Stimulated activated naive CD4-positive, alpha-beta T cell (primary cell): ENCODE measurements at places on chromosomes 16 and 17.

GRCh38 chr16:18969855-18970240 is 13.9 kb upstream of the TMC7 start:
- DNase-seq, result no peak

DNA sequence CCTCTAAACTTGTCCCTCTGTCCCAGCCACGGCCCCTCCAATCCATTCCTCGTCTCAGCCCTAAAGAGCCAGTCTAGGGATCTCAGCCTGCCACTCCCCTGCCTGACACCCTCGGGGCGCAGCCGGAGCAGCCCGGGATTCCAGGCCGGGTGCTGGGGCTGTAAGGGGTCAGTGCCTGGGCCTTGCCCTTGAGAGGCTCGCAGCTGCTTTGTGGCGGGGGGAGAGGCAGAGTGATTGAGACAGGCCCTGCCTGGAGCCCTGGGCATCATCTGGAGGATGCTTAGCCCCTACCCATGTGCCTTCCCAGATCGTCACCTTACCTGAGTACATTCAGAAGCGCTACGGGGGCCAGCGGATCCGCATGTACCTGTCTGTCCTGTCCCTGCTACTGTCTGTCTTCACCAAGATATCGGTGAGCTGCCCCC is 8.3 kb downstream of the SLC5A10 start:
- DNase-seq, result no peak

DNA sequence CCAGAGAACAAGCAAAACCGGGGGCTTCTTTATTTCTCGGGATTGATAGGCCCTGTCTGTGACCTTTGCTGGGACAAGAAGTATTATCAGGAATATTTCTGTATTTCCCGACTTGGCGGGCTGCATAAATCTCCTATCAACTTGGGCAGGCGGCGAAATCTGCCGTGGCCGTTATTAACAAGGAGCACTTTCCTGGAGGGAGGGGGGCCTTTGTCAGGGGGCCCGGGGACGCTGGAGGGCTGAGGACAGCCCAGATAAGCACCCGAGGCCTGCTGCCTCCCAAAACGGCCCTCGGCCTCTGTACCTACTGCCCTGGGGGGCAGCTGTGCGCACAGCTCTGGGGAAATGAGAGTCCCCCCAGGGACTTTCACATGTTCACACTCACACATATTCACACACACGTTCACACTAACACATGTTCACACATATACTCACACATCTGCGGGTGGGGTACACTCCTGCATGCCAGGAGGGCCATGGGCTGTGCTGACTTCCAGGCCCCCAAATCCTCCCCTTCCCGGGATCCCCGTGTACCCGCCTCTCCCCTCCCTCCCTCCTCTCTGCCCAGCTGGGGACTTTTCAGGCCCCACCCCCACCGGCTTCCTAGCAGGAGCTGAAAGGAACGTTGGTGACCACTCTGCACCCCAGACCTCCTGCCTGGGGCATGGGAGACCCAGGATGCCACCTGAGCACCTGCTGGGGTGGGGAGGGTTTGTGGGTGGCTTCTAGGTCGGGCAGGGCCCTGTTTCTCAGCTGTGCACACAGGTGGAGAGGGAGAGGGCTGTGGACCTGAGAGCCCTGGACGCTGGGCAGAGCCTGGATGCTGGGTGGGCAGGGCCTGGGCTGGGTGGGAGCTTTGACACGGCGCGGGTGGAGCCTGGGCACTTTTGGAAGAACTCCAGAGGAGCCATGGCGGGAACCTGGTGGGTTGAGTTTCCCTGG is 24.3 kb upstream of the GSE1 start:
- no peak for DNase-seq

- no peak for DNase-seq
Measured at GRCh38 chr17:13563866-13564265, 37.9 kb downstream of the HS3ST3A1 start.

- DNase-seq, result no peak
Measured at GRCh38 chr17:12667299-12667958, 1.7 kb downstream of the MYOCD start.

DNA sequence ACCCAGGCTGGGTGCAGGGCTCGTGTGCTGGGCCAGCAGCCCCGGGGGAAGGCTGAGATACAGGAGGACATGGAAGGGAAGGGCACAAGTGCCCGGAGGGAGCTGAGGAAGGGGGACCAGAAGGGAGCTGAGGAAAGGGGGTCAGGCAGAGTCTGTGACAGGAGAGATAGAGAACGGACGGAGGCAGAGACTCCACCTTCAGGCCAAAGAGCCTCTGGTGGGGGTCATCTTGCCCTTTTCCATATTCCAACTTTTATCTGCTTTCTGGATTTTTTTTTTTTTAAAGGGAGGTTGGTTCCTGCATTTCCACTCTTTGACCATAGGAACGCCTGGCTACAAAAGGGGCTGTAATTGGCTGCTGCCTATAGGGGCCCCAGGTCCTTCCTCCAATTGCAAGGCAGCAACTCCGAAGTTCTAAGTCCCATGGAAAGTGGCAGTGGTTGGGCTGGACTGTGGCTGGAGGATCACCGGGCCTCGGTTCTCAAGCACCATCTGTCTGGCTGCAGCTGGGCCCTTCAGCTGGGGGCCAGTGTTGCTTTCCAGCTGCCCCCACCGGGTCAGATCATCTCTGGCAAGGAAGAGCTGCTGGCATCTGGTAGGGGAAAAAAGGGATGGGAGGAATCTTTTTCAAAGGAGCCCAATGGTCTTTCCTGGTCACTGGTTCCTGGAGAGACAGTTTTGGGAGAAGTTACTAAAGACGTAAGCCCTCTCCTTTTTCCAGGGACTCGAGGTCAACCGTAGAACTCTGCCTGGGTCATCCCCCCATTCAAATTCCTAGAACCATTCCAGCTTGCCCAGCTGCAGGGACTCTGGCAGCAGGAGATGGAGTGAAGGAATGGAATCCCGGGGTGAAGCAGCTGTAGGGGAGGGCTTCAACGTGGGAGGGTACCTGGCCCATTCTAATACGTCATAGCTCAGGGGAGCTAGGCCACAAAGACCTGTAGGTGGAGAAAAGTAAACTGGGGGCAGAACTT is 13.1 kb upstream of the MRPS23 start:
- no peak for DNase-seq

- no peak for DNase-seq
Measured at GRCh38 chr17:11240841-11241610, at the start of gene SHISA6. SHISA6 (plus strand) TSS chr17:11241213.

DNA sequence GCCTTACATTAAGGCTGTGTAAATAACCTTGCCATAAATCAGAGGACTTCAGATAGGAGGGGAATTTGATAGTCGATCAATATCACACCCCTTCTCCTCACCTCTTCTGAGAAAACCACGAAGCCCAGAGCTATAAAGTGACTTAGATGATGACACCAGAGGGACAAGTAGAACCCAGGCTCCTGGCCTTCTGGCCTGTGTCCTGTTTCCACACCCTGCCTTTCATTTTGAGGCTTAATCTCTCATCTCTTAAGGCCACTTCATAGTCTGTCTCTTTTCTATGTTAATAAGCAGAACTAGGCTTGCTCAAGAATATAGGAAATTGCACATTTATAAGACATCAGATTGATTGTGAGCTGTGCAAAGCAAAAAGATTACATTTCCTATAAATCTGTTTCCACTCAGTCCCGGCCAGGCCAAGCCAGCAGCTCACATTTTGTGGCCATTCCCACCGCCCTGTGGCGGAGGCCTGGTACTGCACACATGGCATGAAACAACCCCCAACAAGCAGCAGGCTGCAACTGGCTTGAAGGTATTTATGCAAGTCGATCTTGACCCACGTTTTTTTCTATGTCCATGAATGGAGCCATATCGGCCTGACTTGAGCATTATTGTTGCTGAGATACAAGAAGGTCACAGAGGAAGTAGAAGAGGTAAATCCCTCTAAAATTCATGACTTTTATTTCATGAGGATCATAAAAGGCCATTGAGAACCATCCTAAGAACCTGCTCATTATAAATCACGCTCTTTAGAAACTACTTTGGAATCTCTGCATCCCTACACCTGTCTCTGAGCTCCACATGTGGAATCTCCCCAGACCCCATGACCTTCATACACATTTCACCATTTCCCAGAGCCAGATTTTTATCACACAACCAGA is 93.7 kb downstream of the PMP22 start:
- DNase-seq, result no peak

DNA sequence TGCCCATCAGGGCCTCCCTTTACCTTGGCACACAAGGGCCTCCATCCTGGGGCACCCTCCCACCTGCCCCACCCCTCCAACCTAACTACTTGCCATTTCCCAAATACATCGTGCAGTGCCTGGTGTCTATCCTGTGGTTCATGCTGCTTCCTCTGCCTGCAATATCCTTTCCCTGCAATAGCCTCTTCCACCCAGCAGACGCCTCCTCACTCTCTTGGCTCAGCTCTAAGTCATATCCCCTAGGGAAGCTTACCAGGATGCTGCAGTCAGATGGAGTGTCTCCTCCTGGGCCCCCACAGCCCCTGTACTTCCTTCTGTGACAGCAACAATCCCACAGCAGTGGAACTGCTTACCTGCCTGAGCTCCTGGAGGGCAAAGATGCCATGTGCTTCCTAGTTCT is 36.7 kb downstream of the CCDC182 start:
- DNase-seq, result no peak

DNA sequence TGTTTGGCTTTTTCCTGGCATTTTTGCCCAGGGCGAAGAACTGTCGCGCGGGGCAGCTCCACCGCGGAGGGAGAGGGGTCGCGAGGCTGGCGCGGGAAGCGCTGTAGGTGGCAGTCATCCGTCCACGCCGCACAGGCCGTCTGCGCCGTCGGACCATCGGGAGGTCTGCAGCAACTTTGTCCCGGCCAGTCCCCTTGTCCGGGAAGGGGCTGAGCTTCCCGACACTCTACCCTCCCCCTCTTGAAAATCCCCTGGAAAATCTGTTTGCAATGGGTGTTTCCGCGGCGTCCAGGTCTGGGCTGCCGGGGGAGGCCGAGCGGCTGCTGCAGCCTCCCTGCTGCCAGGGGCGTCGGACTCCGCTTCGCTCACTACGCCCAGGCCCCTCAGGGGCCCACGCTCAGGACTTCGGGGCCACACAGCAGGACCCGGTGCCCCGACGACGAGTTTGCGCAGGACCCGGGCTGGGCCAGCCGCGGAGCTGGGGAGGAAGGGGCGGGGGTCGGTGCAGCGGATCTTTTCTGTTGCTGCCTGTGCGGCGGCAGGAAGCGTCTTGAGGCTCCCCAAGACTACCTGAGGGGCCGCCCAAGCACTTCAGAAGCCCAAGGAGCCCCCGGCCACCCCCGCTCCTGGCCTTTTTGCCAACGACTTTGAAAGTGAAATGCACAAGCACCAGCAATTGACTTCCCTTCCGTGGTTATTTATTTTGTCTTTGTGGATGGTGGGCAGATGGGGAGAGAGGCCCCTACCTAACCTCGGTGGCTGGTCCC is 2.3 kb upstream of the CBX4 start:
- no peak for DNase-seq

DNA sequence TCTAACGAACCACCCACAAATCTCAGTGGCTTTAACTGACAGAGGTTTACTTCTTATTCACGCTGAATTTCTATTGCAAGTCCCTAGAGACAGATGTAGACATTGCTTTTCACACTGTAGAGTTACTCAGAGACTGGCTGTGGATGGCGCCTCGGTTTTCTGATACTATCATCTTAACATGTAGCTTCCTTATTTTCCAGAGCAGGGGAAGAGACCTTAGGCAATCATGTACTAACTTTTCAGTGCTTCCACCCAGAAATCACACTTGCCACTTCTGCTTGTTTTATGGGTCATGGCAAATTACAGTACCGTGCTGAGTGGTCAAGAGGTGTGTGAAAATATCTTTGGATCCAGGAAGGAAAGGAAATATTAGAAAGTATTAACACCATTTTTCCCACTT is 65.4 kb downstream of the MAF start:
- no peak for DNase-seq

- no peak for DNase-seq
Measured at GRCh38 chr17:16190703-16191360, 24.5 kb downstream of the NCOR1 start.

DNA sequence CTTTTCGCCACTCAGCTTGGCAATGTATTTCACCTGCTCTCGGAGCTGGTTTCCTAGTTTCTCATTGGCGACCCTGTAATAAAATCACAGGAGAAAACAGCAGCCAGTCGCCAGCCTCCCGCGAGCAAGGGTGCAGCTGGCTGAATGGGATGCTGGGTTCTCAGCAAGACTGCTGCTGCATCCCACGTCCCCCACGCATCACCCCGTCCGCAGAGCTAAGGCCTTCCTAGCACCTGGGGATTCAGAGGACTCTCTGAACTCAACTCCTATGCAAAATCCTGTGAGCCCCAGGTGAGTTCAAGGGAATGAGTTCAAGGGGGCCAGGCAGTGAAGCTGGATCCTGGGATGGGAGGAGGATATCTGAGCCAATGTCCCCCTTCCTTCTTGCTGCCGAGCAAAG is 29.3 kb downstream of the DHX38 start:
- DNase-seq, result no peak

- DNase-seq, result no peak
Measured at GRCh38 chr17:38898291-38898679, 27.1 kb upstream of the LASP1NB start.

DNA sequence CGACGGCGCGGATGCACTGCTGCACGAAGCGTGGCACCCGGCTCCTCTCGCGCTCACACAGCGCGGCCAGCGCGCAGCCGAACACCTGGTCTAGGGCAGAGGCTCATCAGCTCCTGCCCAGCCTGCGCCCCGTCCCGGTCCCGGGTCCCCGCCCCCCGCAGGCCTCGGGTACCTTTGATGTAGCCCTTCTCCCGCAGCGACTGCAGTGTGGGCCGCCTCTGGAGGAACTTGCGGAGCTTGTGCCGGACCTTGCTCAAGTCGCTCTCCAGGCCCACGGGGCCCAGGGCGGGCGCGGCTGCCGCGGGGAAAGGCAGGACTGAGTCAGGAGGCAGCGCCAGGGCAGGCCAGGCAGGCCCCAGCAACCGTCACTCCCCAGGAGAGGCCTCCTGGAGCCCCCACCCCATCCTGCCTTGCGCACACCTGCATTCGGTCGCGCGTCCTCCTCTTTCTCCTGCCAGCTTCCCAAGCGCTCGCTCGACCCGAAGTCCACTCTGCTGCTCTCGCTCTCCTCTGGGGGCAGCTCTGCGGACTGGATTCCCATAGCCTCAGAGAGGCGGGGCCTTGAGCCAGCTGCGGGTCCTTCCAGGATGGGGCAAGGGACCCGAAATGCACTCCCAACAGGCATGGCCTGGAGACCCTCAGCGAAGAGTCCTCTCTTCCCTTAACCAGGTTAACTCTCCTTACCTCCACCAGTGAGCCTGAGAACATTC is 36.0 kb downstream of the ARHGAP27 start:
- DNase-seq, result no peak

- no peak for DNase-seq
Measured at GRCh38 chr16:85417156-85417860, 195.8 kb upstream of the GSE1 start.

- DNase-seq, result peak; percentile 42
Measured at GRCh38 chr16:88781140-88782077, 3.6 kb downstream of the PIEZO1 start.

GRCh38 chr17:28982131-28982793 is 23.6 kb downstream of the SEZ6 start:
- DNase-seq, result peak; percentile 10

- no peak for DNase-seq
Measured at GRCh38 chr16:57191056-57191571, 5.0 kb downstream of the RSPRY1 start.

GRCh38 chr16:9050102-9050830 is 41.2 kb upstream of the HAPSTR1 start:
- no peak for DNase-seq

- no peak for DNase-seq
Measured at GRCh38 chr17:21243516-21244303, 9.5 kb downstream of the NATD1 start.

- DNase-seq, result no peak
Measured at GRCh38 chr17:66946251-66946650, 18.3 kb upstream of the CACNG4 start.

- no peak for DNase-seq
Measured at GRCh38 chr16:81627024-81627423, 152.1 kb upstream of the PLCG2 start.

- no peak for DNase-seq
Measured at GRCh38 chr17:53119773-53120172, 703.0 kb upstream of the KIF2B start.
